ENCODE measurements at places on chromosomes 5 and 9.

GRCh38 chr5:74420947-74421346 lies 219.6 kb downstream of the ENC1 start:
- DNase-seq, result no peak

DNA sequence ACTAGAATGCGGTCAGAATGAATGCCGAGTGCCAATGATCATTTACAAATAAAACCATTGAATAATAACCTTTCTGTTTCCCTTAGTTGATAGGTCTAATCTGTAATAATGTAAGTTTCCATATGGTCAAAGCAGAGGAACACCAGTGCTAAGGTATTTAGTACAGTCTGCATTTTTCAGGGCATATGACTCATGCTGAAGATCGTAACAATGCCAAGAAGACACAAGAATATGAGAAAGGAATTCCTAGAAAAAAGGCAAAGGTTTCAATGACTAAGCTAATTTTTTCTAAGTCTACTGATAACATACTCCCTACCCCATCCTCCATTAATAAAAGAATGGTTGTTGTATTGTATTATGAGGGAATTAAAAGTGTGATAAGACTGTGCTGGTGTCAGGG lies 2.8 kb downstream of the OR1L8 start:
- DNase-seq, result no peak

DNA sequence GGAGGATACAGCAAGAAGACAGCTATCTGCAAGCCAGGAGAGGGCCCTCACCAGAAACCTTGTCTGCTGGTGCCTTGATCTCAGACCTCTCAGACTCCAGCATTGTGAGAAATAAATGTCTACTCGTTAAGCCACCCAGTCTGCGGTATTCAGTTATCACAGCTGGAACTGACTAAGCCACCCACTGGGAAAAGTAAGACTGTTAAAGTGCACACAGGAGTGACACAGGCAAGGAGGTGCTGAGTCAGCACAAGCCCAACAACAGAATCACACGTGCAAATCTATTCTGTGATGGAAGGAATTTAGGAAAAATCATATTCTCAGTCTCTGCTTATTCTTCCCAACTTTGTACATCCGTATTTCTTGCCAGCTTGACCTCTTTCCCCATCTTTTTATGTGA lies 200.0 kb downstream of the NR2F1-AS1 start:
- no peak for DNase-seq

GRCh38 chr5:149162401-149163084 lies 21.2 kb downstream of the ABLIM3 start:
- no peak for DNase-seq

DNA sequence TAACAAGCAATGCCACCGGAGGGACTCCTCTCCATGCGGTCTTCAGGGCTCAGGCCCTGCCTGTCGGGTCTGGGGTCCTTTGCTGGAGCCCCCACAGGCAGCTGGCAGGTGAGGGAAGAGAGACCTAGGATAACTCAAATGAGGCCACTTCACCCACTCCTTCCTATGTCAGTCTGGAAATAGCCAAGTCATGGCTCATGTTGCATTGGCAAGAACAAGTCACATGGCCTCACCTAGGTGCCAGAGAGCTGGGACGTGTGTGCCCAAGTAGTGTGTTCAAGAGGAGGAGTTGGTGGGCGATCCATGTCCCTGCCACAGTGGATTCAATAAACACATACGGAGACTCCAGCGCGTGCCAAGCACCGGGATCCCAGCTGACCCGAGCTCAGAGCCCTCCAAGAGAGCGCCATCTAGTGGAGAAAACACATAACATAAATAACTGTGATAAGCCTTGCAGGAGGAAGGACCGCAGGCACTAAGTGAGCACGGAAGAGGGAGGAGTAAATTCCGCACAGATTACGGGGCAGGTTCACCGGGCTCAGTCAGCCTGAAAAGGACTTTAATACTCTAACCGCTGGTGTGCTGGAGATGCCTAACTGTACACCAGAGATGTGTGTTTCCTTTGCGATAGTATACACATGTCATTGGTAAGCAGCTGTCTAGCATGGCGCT lies 580.8 kb downstream of the CCDC171 start:
- DNase-seq, result peak; percentile 42

DNA sequence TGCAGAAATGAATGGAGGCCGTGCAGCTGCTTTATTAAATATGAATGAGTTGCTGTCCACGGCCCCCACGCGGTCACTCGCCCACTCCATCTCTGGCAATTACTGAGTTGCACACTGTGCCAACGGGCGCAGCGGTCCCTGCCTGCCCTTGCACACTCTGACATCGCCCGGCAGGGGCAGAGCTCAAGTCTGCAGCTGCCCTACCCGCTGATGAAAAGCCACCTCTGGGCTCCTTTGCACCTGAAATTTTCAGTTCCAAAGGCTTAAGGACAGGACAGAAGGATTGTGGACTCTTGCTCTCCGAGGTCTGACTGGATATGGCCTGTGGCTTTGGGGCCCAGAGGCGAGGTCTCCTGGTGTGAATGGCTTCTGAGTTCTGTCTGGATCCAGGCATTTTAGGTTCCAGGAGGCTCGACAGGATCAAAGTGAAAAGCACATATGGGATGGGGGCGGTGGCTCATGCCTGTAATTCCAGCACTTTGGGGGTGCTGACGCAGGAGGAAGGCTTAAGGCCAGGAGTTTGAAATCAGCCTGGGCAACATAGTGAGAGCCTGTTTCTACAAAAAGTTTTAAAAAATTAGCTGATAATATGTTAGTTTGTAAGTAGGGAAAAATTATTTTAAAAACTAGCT lies 201.8 kb downstream of the PAX5 start:
- no peak for DNase-seq

GRCh38 chr9:90825586-90825985 lies 24.0 kb downstream of the SYK start:
- DNase-seq, result no peak

DNA sequence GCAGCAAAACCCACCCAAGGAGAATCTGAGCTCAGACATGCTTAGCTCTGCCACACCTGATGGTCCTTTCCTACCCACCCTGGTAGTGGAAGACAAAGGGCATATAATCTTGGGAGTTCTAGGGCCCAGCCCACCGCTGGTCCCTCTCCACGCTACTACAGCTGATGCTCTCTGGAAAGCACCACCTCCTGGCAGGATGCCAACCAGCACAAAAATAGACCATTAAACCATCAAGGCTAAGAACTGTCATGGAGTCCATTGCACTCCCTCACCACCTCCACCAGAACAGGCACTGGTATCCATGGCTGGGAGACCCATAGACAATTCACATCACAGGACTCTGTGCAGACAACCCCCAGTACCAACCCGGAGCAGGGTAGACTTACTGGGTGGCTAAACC lies 111.0 kb upstream of the IL7R start:
- DNase-seq, result peak; percentile 2

DNA sequence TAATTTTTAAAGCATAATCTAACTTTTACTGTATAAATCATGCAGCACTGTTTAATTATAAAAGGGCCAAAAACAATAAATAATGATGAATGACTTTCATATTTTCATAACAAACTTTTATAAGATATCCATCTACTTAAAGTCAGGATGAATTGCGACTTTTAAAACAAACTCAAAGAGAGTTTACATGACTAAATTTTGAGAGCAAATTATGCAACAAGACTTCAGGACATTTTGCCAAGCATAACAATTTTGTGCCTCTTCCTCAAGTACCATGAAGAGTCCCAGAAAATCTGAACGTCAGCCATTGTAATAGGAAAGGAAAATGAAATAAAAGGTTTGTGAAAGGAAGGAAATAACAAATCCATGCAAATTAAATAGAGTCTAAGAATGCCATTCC lies 24.4 kb downstream of the ERAP1 start:
- no peak for DNase-seq

GRCh38 chr5:16774806-16775205 lies 158.0 kb upstream of the RETREG1 start:
- DNase-seq, result no peak

All from activated CD8-positive, alpha-beta T cell treated with anti-CD3 and anti-CD28 coated beads for 36 hours (primary cell).